Lung microvascular endothelial cell (primary cell): ENCODE measurements at places on chromosomes 5 and 9. TPM values are rescaled to one million over a fixed set of nuclear protein-coding genes. Genes with fewer than 3 reads are reported as not detected.
A peak's percentile ranks its signal among the peaks of the same experiment; 100 is the strongest.

- DNase-seq, result peak; percentile 34
These were observed 105.9 kb downstream of the KCNN2 start for GRCh38 chr5:114467729-114468128.

GRCh38 chr5:17000291-17000939 is 64.3 kb upstream of the MYO10 start:
- peak; percentile 83 for DNase-seq

Gene LCN10
- not detected in 2 replicates for total RNA-seq

Gene KCTD16
- under 0.01 TPM in 2 replicates for total RNA-seq

Gene C5orf58
- total RNA-seq, result not detected in 2 replicates

GRCh38 chr5:169757016-169757415 is 119.9 kb downstream of the DOCK2 start:
- no peak for DNase-seq

GRCh38 chr5:97266576-97266975 is 83.5 kb upstream of the RIOK2 start:
- DNase-seq, result peak; percentile 24

Gene DOCK8
- 1.3 and 5.2 TPM in 2 replicates for total RNA-seq

Gene GMCL2
- total RNA-seq, result not detected in 2 replicates

Gene TMEFF1
- 10.5 and 11.5 TPM in 2 replicates for total RNA-seq

DNA sequence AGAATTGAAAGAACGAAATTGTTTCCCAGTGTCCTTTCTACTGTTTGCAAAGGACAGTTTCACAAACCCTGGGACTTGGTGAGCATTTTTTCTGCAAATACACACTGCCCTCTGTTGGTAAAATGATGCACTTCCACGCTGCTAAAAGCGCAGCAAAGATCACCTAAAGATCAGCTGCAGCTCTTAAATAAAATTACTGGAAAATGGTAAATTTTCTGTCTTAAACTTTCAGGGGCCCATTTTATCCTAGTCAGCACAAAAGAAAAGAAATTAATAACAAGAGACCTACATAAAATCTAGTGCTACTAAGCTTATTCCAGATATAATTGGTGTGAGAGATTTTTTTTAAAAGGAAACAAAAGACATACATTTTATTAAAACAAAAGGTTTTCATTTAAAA is 566.0 kb downstream of the CAAP1 start:
- DNase-seq, result peak; percentile 85

DNA sequence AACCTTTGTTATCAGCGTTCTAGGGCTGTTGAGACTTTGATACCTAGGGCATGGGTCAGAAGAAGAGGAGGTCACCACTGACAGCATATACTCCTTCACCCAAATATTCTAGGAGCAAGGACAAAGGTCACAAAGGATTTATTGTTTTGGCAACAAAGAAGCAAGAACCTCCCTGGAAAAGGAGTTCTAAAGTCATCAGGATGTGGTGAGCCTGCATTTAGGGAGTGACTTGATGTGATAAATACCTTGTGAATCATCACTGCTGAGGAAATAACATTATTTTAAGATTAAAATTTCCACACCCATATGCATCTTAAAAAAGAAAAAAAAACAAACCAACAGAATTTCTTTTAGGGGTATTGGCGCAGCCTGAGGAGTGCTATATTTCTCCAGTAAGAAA is 13.9 kb downstream of the IFNA1 start:
- no peak for DNase-seq

Gene ZNF454
- 0.22 and 1.2 TPM in 2 replicates for total RNA-seq

Gene FBXO38
- 33.1 and 55.2 TPM in 2 replicates for total RNA-seq

Gene SPATA31C1
- total RNA-seq, result not detected in 2 replicates

GRCh38 chr9:128607642-128608350 is 48.9 kb downstream of the DYNC2I2 start:
- no peak for DNase-seq

Gene CCL28
- total RNA-seq, result 0.65 and 2.6 TPM in 2 replicates

DNA sequence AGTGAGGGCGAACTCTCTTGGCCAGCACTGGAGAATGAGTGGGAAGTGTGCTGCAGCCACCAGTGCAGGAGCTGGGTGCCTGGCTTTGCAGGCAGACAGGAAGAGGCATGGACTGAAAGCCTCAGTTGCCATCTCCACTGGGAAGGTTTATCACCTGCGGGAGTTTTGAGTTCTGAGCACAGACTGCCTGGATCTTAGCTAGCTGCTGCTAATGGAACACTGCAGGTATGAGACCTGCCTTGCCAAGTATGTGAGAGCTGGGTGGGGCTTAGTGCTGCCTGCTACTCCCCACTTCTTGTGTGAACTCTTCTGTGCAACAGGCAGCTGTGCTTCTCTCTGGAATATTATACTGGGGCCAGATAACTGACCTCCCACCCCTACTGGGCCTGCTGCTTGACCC is 424.1 kb downstream of the TLR4 start:
- no peak for DNase-seq

Gene PCDHB14
- 1.1 and 1.4 TPM in 2 replicates for total RNA-seq

- DNase-seq, result no peak
These were observed 64.6 kb upstream of the GRIA1 start for GRCh38 chr5:153425914-153426313.

Gene PPP2R2B
- total RNA-seq, result not detected in 2 replicates

DNA sequence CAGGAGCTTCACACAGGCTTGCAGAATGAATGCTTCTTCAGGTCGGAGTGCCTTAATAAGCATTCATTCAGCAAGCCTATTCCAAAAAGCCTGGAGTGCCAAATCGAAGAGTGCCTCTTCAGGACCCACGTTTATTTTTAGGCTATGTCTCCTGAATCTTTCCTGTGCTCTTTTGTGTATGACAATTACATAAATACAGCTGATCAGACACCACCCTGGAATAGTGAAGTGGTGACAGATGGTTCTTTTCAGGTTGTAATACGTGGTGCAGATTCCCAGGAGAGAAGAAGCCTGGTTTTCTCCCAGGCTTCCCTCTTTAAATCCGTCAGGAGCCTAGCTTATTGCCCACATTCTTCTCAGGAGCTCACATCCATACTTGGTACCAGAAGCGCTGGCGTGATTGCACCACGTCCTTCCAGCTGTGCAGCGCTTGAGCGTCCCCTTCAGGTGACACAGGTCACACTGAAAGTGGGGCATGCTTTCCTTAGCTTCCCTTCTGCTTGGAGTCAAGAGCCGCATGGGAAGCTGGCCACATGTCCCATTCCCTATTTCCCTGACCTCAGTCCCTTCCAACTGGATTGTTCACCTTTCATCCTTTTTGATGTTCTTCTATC is 123.1 kb downstream of the ADCY2 start:
- DNase-seq, result no peak

- DNase-seq, result no peak
These were observed 6.2 kb downstream of the IRF1 start for GRCh38 chr5:132484391-132484725.

Gene LMX1B
- total RNA-seq, result not detected in 2 replicates

DNA sequence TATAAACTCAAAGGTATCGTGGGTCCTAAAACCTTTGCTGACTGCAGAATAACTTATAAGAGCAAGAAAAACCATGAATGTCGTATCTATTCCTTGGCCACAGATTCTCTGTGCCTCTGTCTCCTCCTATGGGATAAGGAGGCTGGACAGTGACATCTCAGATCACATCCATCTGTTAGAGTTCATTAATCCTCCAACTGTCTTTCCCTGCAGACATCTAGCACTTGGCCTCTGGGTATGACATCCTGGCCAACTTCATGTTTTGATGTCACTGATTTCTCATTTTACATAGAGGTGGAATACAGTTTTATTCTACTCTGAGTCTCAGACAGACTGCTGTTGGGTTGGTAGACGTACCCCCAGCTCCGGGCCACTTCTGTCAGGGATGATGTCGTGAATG is 86.2 kb downstream of the OTULIN start:
- DNase-seq, result no peak

Gene DMRT2
- not detected in 2 replicates for total RNA-seq

GRCh38 chr5:10538789-10539686 is 24.8 kb upstream of the ANKRD33B start:
- peak; percentile 38 for DNase-seq

- peak; percentile 4 for DNase-seq
These were observed 123.0 kb upstream of the SLC27A6 start for GRCh38 chr5:128842241-128842640.

Gene ANKDD1B
- total RNA-seq, result 0.22 and 1.2 TPM in 2 replicates

Gene DAB2IP
- total RNA-seq, result 14.1 and 16.3 TPM in 2 replicates

Gene HAVCR1
- total RNA-seq, result not detected in 2 replicates

Gene SEMA6A
- 5.0 and 18.8 TPM in 2 replicates for total RNA-seq

Gene INSL6
- total RNA-seq, result not detected in 2 replicates

DNA sequence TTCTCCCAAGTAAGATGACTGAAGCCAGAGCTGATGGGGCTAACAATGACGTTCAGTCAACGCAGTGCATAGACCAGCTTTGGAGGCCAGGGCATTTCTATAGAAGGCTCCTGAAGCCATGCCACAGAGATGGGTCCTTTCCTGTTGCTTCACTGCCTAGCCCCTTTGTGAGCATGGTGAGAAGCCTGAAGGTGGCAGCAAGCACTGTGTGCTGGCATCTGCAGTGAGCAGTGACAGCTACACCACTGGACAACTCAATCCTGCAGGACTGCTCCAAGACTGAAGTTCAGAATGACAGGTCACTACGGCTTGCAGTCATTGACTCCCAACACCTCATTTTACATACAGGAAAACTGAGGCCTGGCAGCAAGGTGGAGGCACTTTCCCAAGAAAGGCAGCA is 229.0 kb downstream of the TSSK1B start:
- peak; percentile 31 for DNase-seq

Gene PANK3
- total RNA-seq, result 34.4 and 63.1 TPM in 2 replicates

Gene SLC6A7
- not detected in 2 replicates for total RNA-seq

DNA sequence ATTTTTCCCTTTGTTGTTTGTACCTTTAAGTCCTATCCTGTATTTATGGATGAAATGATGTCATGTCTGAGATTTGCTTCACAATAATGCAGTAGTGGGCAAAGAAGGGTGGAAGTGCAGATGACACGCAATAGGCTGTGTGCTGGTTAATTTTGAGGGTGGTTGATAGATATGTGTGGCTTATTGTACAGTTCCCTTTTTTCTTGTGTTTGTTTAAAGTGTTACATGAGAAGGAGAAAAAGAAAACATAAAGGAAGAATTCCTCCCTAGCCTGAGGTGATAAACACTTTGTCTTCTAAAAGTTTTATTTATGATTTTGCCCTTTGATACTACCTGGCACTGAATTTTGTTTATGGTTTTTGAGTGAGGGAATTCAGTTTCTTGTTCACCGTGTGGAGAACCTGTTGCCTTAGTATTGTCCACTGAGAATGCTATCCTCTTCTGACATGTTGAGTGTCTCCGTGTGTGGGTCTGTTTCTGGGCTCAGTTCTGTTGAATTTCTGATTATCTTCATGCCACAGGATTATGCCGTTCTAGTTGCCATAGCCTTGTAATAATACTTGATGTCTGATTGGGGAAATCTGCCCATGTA is 52.3 kb upstream of the FAM120AOS start:
- no peak for DNase-seq

DNA sequence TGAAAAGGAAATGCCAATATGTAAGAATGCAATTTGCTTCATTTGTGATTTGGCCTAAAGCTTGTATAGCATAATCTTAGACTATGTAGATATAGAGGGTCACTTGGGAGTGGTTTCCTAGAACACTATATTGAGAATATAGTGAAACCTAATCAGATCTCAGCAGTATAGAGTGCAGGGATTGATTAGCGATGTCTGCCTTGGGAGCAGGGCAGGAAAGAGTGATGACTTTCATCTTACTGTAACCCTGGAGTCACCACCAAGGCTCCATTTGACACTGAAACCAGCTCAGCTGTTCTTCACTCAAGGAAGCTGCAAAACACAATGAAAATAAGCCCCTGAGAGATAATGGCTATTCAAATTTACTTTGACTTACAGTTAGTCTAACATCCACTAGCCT is 26.2 kb upstream of the ARRDC3 start:
- DNase-seq, result no peak

Gene HAPLN1
- under 0.01 TPM in 1 of 2 replicates, not detected in the other for total RNA-seq

DNA sequence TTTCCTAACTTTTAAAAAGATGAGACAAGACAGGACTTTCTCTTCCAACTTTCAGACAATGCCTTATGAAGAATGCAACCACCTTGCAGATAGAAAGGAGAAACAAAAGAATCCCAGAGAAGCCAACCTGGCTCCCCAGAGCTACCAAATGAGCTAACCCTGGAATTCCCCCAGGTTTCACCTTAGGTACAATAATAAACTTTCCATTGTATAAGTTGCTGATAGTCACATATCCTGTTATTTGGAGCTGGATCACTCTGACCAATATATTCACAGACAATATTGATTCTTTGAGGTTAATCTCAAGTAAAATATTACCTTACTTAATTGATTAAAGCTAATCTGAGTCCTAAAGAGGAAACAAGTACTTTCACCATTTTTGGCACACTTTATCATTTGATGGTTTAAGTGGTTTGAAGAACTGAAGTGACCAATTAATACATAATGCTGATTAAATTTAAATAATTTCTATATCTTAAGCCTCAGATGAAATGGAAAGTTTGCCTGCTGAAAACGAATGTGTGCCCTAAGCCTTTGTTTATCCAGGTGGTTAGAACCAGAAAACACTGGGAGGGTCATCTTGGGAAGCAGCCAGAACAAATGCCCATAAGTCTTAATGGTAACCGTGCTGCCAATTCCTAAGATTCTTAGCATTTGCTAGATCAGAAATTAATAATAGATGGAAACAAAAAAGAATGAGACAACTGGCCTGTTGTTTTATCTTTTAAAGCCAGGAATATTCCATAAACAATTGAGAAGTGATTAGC is 159.6 kb upstream of the SLC12A2 start:
- peak; percentile 56 for DNase-seq

DNA sequence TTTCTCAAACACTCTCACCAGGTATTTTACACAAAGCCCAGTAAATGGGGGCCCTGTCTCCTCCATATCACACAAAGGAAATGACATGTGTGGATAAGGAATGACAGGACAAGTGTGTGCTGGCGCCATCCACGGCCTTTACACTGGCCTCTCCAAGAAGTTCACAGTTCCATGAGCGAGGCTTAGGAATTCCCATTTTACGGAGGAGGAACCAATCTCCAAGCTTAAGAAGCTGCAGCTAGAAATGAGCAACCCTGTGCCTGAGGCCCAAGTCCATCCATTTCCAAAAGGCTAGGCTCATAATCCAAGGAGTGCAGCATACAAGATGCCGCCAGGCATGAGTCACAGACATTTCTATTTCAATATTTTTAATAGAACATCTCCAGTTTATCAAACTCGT is 203.4 kb downstream of the AUH start:
- DNase-seq, result no peak

- DNase-seq, result peak; percentile 36
These were observed 14.5 kb downstream of the NOTCH1 start for GRCh38 chr9:136531186-136531903.
